ENCODE measurements at places on chromosomes 1 and 21.
A peak's percentile ranks its signal among the peaks of the same experiment; 100 is the strongest.

DNA sequence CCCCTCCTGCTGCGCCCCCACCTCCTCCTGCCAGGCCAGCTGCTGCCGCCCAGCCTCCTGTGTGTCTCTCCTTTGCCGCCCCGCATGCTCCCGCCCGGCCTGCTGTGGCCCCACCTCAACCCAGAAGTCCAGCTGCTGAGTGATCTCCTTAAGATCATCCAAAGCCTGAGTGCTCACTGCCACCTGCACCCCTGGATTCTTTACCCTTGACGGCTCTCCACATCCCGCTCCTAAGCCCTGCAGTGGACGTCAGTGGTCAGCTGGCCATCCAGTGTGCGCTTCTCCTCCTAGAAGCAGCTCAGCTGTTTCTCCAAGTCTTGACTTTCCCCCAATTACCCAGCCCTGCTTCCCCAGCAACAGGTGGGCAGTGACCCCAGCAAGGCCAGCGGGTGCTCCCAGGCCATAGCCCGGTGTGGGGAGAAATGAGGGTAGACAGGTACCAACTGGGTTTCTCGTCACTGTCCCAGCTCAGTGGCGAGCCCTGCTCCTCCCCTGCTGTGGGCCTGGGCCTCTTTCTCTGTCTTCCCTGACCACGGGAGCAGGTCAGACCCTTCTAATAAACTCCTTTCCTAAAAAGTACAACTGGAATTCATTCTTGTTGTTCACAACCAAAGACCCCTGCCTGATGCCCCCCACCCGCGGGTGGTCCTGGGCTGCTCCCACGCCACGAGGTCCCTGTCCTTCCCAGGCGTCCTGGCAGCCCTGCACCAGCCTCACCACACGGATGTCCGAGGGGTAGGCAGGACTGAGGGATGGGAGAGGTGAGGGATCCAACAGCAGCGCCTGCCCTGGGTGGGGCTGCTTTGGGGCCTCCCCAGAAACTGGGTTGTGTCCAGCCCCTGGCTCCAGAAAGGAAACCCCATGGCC is 1.4 kb downstream of the KRTAP10-7 start:
- no peak for DNase-seq

DNA sequence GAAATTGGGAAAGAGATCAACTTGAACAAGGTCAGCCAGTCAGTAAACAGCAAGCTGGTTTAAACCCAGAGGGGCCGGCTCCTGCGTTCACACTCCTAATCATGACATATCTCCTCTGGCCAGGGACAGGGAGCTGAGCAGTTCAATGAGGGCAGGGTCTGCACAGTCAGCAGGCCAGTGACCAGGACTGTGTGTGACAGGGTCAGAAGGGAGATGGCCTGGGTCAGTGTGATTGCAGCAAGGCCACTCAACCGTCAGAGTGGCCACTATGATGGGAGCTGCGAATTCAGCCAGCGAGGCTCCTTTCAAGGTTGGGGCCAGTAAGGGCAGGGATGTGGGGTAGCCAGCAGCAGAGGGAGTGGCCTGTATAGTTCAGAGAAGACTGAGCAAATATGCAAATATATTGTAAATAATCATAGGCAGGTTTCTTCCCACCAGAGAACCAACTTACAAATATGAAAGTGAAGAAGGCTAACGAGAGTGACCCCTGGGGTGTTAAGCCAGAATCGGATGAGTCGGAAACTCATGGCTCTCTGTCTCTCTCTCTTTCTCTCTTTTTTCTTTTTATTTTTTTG is 20.0 kb downstream of the NOL9 start:
- DNase-seq = no peak

DNA sequence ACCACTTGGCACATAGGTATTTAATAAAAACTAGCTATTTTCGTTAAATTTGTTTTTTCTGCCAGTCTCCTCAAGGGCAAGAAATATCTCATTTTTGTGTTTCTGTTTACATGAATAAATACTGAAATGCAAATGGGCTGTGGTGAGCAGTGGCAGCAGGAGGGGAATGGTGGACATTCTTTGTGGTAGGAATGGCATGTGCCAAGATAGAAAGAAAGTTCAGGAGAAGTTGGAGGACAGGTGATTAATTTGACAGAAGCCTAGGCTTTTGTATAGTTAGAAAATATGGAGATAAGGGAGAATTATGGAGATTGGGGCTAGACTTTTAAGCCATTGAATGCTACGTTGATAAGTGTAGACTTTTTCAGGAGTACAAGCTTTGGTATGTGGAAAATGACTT is 8.6 kb downstream of the RAP1A start:
- no peak for DNase-seq

GRCh38 chr1:184801503-184801902 is 46.8 kb upstream of the EDEM3 start:
- peak; percentile 72 for DNase-seq

GRCh38 chr1:145689922-145690321 is 17.2 kb downstream of the PDZK1 start:
- DNase-seq = no peak

GRCh38 chr21:27526451-27526850 is 559.6 kb upstream of the ADAMTS5 start:
- no peak for DNase-seq

DNA sequence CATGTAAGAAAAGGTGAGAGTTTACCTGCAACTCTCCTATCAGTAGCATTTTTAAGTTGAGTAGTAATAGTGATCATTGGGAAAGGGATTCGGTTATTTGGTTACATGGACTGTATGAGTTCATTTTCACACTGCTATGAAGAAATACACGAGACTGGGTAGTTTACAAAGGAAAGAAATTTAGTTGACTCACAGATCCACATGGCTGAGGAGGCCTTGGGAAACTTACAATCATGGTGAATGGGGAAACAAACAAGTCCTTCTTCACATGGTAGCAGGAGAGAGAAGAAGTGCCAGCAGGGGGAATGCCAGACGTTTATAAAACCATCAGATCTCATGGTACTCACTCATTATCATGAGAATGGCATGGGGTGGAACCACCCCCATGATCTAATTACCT is 59.3 kb upstream of the FBXO28 start:
- DNase-seq = peak; percentile 46

- no peak for DNase-seq
These were observed 42.9 kb downstream of the IER5 start for GRCh38 chr1:181131255-181131941.

GRCh38 chr1:28264897-28265296 is 5.6 kb downstream of the SESN2 start:
- no peak for DNase-seq

DNA sequence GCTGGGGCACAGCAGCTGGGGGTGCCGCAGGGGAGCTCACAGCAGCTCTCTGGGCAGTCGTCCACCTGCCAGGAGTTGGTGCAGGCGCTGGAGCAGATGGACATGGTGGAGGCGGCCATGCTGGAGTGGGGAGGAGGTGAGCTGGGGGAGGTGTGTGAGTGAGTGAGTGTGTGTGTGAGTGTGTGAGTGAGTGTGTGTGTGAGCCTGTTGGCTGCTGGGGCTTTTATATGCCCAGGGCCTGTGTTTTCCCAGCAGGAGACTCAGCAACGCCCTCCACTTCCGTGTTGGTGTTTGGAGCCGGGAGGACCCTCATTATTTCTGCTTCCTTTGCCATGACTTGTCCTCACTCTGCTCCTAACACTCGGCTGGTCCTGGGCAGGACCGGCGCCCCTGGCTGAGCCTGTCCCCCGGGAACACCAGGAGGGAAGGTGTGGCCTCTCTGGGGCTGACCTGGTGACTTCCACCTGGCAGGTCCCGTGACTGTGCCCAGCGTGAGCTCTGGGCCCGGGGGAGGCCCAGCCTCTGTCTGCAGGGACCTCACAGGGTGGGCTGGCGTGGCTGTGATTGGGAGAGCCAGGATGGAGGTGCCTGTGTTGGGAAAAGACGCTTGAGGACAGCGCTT is at the start of gene KRTAP10-2:
Gene KRTAP10-2, minus strand, starts transcription at position 166 of the 622 bp plus-strand sequence. Its CDS starts 47 bp downstream, at position 119.
- DNase-seq = no peak

Measured in GM23248 (cell line).